Endothelial cell (in vitro differentiated cells): ENCODE measurements at places on chromosomes 13 and 19.

DNA sequence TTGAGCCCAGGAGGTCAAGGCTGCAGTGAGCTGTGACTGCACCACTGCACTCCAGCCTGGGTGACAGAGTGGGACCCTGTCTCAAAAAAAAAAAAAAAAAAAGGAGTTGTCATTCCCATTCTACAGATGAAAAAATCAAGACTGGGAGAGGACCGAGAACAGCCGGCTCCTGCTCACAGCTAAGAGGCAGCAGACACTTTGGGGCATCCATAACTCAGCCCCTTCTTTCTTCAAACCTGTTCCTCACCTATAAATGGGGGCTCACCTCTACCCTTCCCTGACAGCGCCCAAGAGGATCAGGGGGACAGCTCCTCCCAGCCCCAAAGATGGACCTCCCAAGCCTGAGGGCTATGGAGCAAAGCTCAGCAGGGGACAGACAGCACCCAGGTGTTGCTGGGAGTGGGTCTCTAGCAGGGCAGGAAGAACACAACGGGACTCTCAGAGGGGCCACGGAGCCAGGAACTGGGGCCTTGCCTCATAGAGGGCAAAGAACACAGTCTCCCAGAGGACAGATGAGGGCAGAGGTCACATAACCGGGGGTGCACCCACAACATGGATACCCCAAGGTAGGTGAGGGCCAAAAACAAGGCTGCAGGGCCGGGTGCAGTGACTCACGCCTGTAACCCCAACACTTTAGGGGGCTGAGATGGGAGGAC is 3.4 kb upstream of the KLF16 start:
- no peak for DNase-seq

- DNase-seq: no peak
Measured at GRCh38 chr19:30865511-30865910, 483.7 kb downstream of the TSHZ3 start.

GRCh38 chr19:45211751-45212381 is 33.3 kb downstream of the BLOC1S3 start:
- no peak for DNase-seq

DNA sequence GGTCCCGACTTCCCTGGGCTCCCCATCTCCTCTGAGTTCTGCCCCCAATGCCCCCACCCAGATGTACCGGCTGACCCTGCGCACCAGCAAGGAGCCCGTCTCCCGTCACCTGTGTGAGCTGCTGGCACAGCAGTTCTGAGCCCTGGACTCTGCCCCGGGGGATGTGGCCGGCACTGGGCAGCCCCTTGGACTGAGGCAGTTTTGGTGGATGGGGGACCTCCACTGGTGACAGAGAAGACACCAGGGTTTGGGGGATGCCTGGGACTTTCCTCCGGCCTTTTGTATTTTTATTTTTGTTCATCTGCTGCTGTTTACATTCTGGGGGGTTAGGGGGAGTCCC is 6.5 kb downstream of the FUZ start:
- DNase-seq: no peak

GRCh38 chr19:3125900-3126524 is 9.8 kb upstream of the GNA15 start:
- DNase-seq: peak; percentile 72

DNA sequence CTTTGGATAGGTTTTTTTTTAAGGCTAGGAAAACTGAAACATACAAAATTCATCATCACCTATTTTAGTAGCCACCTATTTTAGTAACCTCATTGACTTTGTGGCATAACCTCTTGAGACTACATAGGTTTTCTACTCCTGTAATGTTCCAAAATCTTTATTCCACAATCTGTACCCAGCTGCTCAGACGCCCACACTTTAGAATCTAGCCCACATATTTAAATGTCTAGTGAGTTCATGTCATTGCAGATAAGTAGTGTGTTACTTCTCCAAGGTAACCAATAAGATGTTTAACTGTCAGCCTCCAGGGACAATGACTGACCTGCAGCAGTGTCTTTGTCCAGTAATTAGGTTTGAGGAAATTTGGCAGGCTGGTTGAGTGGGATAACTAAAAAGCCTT is 330.2 kb downstream of the MZT1 start:
- DNase-seq: no peak

GRCh38 chr19:1901940-1902404 is 3.2 kb upstream of the ADAT3 start:
- no peak for DNase-seq

DNA sequence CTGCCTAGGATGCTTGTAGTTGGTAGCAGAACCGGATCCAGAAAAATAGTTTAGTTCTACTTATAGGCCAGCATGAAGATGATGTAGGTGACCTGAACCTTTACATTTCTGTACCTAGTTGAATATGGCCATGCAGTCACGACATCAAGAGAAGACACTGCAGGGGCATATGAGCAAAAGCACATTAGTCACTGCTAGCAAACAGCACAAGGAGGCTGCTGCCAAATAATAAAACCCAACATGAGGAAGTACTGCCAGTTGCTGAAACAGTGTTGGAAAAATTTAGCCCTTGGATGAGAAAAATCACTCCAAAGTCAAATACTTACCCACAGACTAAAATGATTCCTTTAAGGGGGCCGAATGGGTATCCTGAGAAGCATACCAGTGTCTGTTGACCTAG is 20.8 kb downstream of the ERICH6B start:
- DNase-seq: no peak

- no peak for DNase-seq
Measured at GRCh38 chr13:70183041-70183440, 74.8 kb upstream of the KLHL1 start.

GRCh38 chr13:113402471-113403254 is 38.7 kb upstream of the GRTP1 start:
- no peak for DNase-seq
